Diencephalon (tissue), 1 donor: ENCODE measurements at places on chromosomes 3 and 15. TPM values are rescaled to one million over a fixed set of nuclear protein-coding genes. Genes with fewer than 3 reads are reported as not detected.

The GHSR gene
- total RNA-seq, result 0.69 TPM

The BDH1 gene
- total RNA-seq, result 18.5 TPM

The ISY1 gene
- 13.4 TPM for total RNA-seq

The TEX9 gene
- total RNA-seq, result 61.6 TPM

The SPTSSB gene
- total RNA-seq, result 33.9 TPM

The ROBO1 gene
- total RNA-seq, result 193 TPM

The GOLGA8O gene
- total RNA-seq, result 0.46 TPM

The LAMB2 gene
- total RNA-seq, result 78.2 TPM

The RBPMS2 gene
- total RNA-seq, result 0.46 TPM

The FOXB1 gene
- total RNA-seq, result 2.1 TPM

The DLL4 gene
- total RNA-seq, result 5.1 TPM

The RHOV gene
- total RNA-seq, result 7.4 TPM

The PAQR9 gene
- 5.3 TPM for total RNA-seq

The TMEM212 gene
- total RNA-seq, result not detected

The KPNA1 gene
- 56.1 TPM for total RNA-seq

The FMN1 gene
- total RNA-seq, result 2.1 TPM

The TP53BP1 gene
- 188 TPM for total RNA-seq

The GPR149 gene
- total RNA-seq, result 22.1 TPM

The ISG20 gene
- total RNA-seq, result under 0.01 TPM

The ECE2 gene
- 18.7 TPM for total RNA-seq

The SLC6A1 gene
- 154 TPM for total RNA-seq

The FGF12 gene
- 118 TPM for total RNA-seq

The ARL6IP5 gene
- 98.5 TPM for total RNA-seq

The PIAS1 gene
- total RNA-seq, result 23.8 TPM

The NRROS gene
- total RNA-seq, result 0.92 TPM

The GP9 gene
- total RNA-seq, result not detected

The COL8A1 gene
- total RNA-seq, result 1.8 TPM

The SLC22A13 gene
- 0.69 TPM for total RNA-seq

The LIPC gene
- total RNA-seq, result not detected

The RTP3 gene
- not detected for total RNA-seq

The SPINK8 gene
- total RNA-seq, result not detected

The P2RY1 gene
- 63.9 TPM for total RNA-seq

The SUMF1 gene
- 31.4 TPM for total RNA-seq

The CRYGS gene
- total RNA-seq, result 2.1 TPM

The RBP2 gene
- not detected for total RNA-seq

The DAG1 gene
- 33.4 TPM for total RNA-seq

The CRYBG3 gene
- total RNA-seq, result 9.2 TPM

The COL7A1 gene
- 3.5 TPM for total RNA-seq
